Activated CD8-positive, alpha-beta T cell treated with anti-CD3 and anti-CD28 coated beads for 36 hours (primary cell): ENCODE measurements at places on chromosomes 11 and 22.

DNA sequence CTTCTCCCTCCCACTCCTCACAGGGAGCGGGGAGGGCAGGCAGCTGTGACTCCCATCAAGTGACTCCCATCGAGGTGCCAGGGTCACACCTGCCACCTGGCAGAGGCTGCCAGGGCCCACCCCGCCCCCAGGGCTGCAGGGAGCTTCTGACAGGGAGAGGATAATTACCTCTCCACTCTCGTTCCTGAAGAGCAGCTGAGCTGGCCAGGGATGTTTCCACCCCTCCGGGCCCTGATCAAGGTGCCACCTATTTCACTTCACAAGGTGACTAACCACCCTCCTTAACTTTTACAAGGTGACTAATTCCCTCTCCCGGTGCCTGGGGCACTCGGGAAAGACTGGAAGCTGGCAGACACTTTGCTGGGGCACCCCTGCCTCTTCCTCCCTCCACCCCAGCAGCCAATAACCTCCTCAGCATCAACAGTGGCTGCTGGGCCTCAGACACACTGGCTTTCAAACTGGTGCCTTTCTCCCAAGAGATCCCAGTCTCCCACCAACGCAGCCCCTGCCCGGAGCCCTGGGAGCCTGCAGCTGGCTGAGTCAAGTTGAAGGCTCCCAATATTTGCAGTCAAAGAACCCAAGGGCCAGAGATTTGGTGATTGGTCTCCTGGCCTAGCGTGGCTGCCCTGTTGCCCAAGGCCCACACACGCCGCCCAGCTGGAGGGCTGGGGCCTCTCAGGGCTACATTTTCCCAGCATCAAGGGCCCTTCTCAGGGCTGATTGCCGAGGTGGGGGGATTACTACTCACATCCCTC is 22.0 kb upstream of the MYRF start:
- no peak overlapping the region for H3K27ac ChIP-seq
- peaks cover 5% of the 10 kb centered on the region for H3K4me1 ChIP-seq
- H3K4me3 ChIP-seq = no peak overlapping the region
- DNase-seq = no peak
- H3K36me3 ChIP-seq = no peaks in the 10 kb centered on the region

GRCh38 chr11:32253706-32254105 is 162.8 kb downstream of the RCN1 start:
- H3K4me3 ChIP-seq = no peak overlapping the region
- DNase-seq = no peak
- H3K36me3 ChIP-seq = no peaks in the 10 kb centered on the region
- no peak overlapping the region for H3K27ac ChIP-seq

GRCh38 chr11:129595038-129595962 is 219.7 kb downstream of the BARX2 start:
- H3K27ac ChIP-seq = no peak overlapping the region
- H3K4me1 ChIP-seq = no peaks in the 10 kb centered on the region
- H3K27me3 ChIP-seq = peaks cover 3% of the 10 kb centered on the region
- no peak overlapping the region for H3K4me3 ChIP-seq

GRCh38 chr22:41757502-41757901 is 43.0 kb upstream of the CCDC134 start:
- no peak for DNase-seq
- no peak overlapping the region for H3K4me3 ChIP-seq
- H3K27me3 ChIP-seq = no peaks in the 10 kb centered on the region
- H3K27ac ChIP-seq = no peak overlapping the region

DNA sequence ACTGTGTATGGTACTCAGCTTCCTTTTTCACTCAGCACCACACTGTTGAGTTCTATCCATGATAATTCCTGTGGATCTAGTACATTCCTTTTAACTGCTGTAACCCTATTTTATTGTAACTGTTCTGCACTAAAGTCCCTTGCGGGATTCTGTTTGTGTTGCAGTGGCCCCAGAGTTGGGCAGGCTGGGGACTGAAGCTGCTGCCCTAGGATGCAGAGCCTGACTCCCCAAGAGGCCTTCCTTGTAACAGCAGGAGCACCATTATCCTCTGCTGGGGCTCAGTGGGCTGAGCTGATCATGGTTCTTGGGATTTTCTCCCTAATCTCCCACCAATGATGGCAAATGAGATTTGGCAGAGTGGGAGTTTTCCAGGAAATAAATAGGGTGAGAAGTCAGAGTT is 77.7 kb downstream of the CABIN1 start:
- H3K27ac ChIP-seq = no peak overlapping the region
- H3K4me3 ChIP-seq = no peak overlapping the region
- no peaks in the 10 kb centered on the region for H3K27me3 ChIP-seq
- H3K4me1 ChIP-seq = peaks cover 4% of the 10 kb centered on the region

GRCh38 chr11:8527939-8528338 is 66.1 kb downstream of the STK33 start:
- no peak for DNase-seq
- no peaks in the 10 kb centered on the region for H3K27me3 ChIP-seq
- no peaks in the 10 kb centered on the region for H3K36me3 ChIP-seq

GRCh38 chr11:7501894-7502293 is 11.9 kb upstream of the PPFIBP2 start:
- H3K4me3 ChIP-seq = no peak overlapping the region
- H3K27ac ChIP-seq = no peak overlapping the region
- peaks cover 2% of the 10 kb centered on the region for H3K27me3 ChIP-seq
